ENCODE measurements at places on chromosomes 12 and 14. TPM values are rescaled to one million over a fixed set of nuclear protein-coding genes. Genes with fewer than 3 reads are reported as not detected.

TAMALIN gene
- total RNA-seq, result 3.5 TPM

DNA sequence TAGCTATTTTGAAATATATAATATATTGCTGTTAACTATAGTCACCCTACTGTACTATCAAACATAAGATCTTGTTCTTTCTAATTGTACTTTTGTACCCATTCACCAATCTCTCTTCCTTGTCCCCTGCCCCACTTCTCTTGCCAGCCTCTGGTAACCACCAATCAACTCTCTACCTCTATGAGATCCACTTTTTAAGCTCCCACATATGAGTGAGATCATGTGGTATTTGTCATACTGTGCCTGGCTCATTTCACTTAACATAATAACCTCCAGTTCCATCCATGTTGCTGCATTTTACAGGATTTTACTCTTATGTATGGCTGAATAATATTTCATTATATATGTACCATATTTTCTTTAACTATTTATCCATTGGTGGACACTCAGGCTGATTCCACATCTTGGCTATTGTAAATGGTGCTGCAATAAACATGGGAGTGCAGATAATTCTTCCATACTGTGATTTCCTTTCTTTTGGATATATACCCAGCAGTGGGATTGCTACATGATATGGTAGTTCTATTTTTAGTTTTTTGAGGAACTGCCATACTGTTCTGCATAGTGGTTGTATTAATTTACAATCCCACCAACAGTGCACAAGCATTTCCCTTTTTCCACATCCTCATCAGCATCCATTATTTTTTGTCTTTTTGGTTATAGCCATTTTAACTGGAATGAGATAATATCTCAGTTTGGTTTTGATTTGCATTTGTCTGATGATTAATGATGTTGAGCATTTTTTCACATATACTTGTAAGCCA lies 33.5 kb upstream of the SPIC start:
- H3K4me1 ChIP-seq, result no peaks in the 10 kb centered on the region
- DNase-seq, result no peak
- no peaks in the 10 kb centered on the region for H3K27me3 ChIP-seq
- no peak overlapping the region for H3K4me3 ChIP-seq

DNA sequence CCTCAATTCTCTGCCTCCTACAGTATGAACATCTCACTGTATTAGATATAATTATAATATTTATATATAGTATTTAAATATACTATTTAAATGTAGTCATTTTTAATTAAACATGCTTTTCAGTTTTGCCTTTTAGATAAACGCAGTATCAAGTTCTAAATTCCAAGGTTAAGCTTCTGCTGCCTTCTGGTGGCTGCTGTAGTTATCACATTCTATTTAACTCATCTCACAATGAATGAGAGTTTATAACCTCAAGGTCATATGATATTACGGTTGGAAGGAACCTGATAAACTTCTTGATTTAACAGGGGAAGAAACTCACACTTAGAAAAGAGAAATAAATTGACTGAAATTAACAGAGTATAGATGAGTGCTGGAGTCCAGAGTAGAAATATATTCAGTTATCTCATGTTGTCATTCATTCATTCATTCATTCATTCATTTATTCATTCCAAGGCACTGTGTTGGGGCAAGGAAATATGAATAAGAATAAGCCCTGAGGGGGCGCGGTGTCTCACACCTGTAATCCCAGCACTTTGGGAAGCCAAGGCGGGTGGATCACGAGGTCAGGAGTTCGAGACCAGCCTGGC lies 31.9 kb downstream of the GUCY2C start:
- peaks cover 15% of the 10 kb centered on the region for H3K4me1 ChIP-seq
- H3K27me3 ChIP-seq, result no peaks in the 10 kb centered on the region
- no peaks in the 10 kb centered on the region for H3K36me3 ChIP-seq
- H3K27ac ChIP-seq, result no peak overlapping the region
- no peak overlapping the region for H3K4me3 ChIP-seq

GRCh38 chr12:64522316-64522715 lies 70.4 kb downstream of the TBK1 start:
- no peaks in the 10 kb centered on the region for H3K27me3 ChIP-seq
- peaks cover 20% of the 10 kb centered on the region for H3K4me1 ChIP-seq
- H3K36me3 ChIP-seq, result no peaks in the 10 kb centered on the region
- H3K4me3 ChIP-seq, result no peak overlapping the region
- no peak overlapping the region for H3K27ac ChIP-seq

PAX9 gene
- not detected for total RNA-seq

GRCh38 chr12:79596719-79597350 lies 93.9 kb downstream of the PAWR start:
- no peak overlapping the region for H3K4me3 ChIP-seq
- no peak overlapping the region for H3K27ac ChIP-seq
- H3K4me1 ChIP-seq, result no peaks in the 10 kb centered on the region
- no peaks in the 10 kb centered on the region for H3K27me3 ChIP-seq
- DNase-seq, result no peak

Measured in GM23338 (cell line).